ENCODE measurements at places on chromosomes 12 and 14. TPM values are rescaled to one million over a fixed set of nuclear protein-coding genes. Genes with fewer than 3 reads are reported as not detected.

Gene AMN
- 0.06 TPM for polyA plus RNA-seq

Gene RNASE3
- not detected for polyA plus RNA-seq

DNA sequence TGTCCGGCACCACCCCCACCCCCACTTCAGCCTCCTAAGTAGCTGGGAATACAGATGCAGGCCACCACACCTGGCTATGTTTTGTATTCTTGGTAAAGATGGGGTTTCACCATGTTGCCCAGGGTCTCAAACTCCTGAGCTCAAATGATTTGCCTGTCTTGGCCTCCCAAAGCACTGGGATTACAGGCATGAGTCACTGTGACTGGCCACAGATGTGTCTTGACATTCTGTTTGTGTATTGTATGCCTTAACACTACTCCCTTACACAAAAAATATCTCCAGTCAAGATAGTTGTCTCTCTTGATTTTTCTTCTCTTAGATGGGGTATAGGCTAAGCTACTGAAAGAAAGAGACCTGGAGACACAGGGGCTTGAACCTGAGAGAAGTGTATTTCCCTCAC, 17.6 kb downstream of the CLEC14A start:
- DNase-seq = peak; percentile 7

Gene PMCH
- polyA plus RNA-seq = not detected

DNA sequence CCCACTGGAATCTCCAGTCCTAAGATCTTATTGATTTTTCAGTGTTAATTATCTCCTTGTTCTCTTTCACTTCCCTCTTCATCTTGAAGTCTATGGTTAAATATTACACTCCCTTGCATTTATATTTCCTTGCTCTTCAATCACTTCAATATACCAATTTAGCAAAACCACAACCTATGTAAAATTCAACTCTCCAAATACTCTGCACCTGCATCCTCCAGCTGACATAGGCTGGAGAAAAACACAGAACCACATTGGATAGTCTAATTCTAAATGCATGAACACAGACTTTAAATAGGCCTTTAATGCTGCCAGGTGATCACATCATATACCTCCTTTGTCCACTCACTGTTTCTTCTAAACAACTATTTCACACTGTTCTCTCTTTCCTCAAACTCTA, 253.8 kb upstream of the GARIN6 start:
- no peak for DNase-seq

Gene CCDC196
- polyA plus RNA-seq = not detected

Gene CD69
- not detected for polyA plus RNA-seq

DNA sequence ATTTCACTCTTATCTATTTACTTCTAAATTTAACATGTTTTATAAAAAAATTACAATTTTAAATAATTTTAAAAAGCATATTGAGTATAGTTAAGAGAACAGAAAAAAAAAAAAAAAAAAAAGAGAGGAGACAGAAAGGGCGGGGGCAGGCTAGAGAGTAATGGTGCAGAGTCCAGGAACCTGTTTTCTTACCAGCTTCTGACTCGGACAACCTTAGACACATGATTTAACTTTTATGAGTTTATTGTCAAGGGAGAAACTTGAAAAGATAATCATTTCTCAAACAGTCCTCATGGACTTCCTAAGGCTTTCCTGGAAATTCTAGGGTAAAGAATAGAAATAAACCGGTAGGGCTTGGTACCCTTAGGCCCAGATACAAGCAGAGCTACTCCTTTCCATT, 84.3 kb downstream of the RPS6KA5 start:
- no peak for DNase-seq

Gene C12orf54
- not detected for polyA plus RNA-seq

- no peak for DNase-seq
Measured at GRCh38 chr12:49954863-49955830, 4.6 kb downstream of the AQP2 start.

GRCh38 chr14:89198544-89199329, 218.3 kb downstream of the FOXN3 start:
- DNase-seq = no peak

DNA sequence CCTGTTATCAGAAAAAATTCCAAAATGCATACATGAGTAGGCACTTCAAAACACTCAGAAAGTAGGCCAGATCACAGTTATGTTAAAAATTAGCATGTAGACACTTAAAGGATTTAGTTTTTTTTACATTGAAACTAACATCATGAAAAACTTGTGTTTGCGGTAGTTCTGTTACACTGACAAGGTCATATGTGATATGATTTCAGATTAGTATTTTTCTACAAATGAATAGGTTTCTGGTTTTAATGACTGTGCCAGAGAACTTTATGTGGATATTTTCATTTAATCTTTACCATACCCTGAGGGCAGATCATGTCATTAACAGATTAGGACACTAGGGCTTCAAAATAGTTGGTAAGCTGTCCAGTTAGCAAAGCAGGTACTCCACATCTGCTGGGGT, 20.7 kb downstream of the YARS2 start:
- no peak for DNase-seq

DNA sequence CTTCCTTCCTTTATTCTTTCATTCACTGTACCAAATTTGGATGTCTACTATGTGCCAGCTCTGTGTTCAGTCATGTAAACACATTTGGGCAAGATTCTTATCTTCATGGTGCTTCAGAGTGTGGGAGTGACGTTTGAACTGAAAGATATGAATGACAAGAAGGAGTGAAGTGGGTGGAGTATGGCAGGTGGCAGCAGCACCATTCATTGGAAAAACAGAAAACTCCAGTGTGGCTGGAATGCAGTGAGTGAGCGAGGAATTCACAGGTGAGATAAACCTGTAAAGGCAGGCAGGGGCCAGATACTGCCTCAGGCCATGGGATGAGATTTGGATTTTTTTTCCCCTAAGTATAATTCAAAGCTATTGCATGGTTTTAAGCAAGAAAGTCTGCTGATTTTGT, 140.7 kb upstream of the CCDC198 start:
- DNase-seq = no peak

DNA sequence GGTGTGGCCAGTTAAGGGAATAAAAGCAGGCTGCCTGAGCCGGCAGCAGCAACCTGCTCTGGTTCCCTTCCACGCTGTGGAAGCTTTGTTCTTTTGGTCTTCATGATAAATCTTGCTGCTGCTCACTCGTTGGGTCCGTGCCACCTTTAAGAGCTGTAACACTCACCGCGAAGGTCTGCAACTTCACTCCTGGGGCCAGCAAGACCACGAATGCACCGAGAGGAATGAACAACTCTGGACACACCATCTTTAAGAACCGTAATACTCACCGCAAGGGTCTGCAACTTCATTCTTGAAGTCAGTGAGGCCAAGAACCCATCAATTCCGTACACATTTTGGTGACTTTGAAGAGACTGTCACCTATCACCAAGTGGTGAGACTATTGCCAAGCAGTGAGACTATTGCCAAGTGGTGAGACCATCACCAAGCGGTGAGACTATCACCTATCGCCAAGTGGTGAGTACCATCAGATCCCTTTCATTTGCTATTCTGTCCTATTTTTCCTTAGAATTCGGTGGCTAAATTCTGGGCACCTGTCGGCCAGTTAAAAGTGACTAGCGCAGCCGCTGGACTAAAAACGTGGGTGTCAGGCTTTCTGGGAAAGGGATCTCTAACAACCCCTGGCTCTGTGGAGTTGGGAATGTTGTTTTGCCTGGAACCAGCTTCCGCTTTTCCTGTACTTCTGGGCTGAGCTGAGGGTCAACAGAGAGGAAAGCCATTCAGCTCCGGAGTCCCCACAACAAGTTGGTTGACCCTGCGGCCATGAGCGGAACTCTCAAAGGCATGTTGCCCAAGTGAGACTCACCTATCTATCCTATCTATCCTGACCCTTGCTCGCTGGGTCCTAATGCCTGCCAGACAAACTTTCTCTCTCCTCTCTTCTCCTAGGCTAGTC, at the start of gene DHRS2:
DHRS2 (plus strand) TSS at position 48 of the 895 bp plus-strand sequence. CDS start 2,501 bp downstream, outside the sequence.
- no peak for DNase-seq

Gene DHH
- polyA plus RNA-seq = not detected

GRCh38 chr12:20411345-20411744, 43.0 kb downstream of the PDE3A start:
- no peak for DNase-seq

- DNase-seq = no peak
Measured at GRCh38 chr14:32134448-32135097, 57.5 kb downstream of the ARHGAP5 start.
